Neural progenitor cell (in vitro differentiated cells): ENCODE measurements at places on chromosomes 1 and 21. TPM values are rescaled to one million over a fixed set of nuclear protein-coding genes. Genes with fewer than 3 reads are reported as not detected.

Gene NTNG1
- total RNA-seq: 0.62 and 0.79 TPM in 2 replicates

Gene LGR6
- 0.25 TPM in 1 of 2 replicates, not detected in the other for total RNA-seq

Gene NPPB
- not detected in 2 replicates for total RNA-seq

Gene KCNA3
- 0.62 and 0.69 TPM in 2 replicates for total RNA-seq

Gene PPM1J
- total RNA-seq: 1.8 and 2.7 TPM in 2 replicates

Gene ADAMTS5
- under 0.01 TPM in 1 of 2 replicates, not detected in the other for total RNA-seq

Gene RNF207
- total RNA-seq: 3.1 and 5.9 TPM in 2 replicates

Gene DCST2
- 1.8 and 2.0 TPM in 2 replicates for total RNA-seq

Gene RAB7B
- total RNA-seq: 0.22 TPM in 1 of 2 replicates, not detected in the other

Gene HENMT1
- total RNA-seq: 2.6 and 3.7 TPM in 2 replicates

Gene FMOD
- total RNA-seq: 0.19 TPM in 1 of 2 replicates, not detected in the other

Gene SLC16A4
- total RNA-seq: 0.28 and 0.56 TPM in 2 replicates

Gene KRTAP12-2
- not detected in 2 replicates for total RNA-seq

Gene LCE3D
- not detected in 2 replicates for total RNA-seq

Gene TAF5L
- 8.5 and 12.3 TPM in 2 replicates for total RNA-seq

Gene PCSK9
- total RNA-seq: 4.5 and 13.7 TPM in 2 replicates

Gene OR14C36
- total RNA-seq: not detected in 2 replicates

Gene MCOLN3
- total RNA-seq: 0.47 and 0.65 TPM in 2 replicates

Gene HS2ST1
- 21.1 and 33.2 TPM in 2 replicates for total RNA-seq

Gene ZBTB8OS
- 55.1 and 59.8 TPM in 2 replicates for total RNA-seq

Gene TMCO2
- total RNA-seq: not detected in 2 replicates

Gene RIMS3
- total RNA-seq: 17.2 and 27.1 TPM in 2 replicates

Gene SH2D5
- total RNA-seq: 5.1 and 7.7 TPM in 2 replicates

Gene KLHDC8A
- 9.7 and 20.2 TPM in 2 replicates for total RNA-seq

Gene ALPL
- total RNA-seq: 51.3 and 114 TPM in 2 replicates

Gene MEAF6
- total RNA-seq: 83.4 and 127 TPM in 2 replicates

Gene MOB3C
- total RNA-seq: 1.1 and 2.3 TPM in 2 replicates

Gene C1orf115
- 6.2 and 6.8 TPM in 2 replicates for total RNA-seq

Gene GPR89B
- 36.8 and 47.9 TPM in 2 replicates for total RNA-seq

Gene C1QTNF12
- total RNA-seq: 0.28 and 2.1 TPM in 2 replicates

Gene DDX20
- total RNA-seq: 30.4 and 31.9 TPM in 2 replicates

Gene ATF3
- 7.2 and 7.8 TPM in 2 replicates for total RNA-seq

Gene FH
- total RNA-seq: 83.8 and 109 TPM in 2 replicates

Gene AMPD1
- total RNA-seq: not detected in 2 replicates

Gene MYOG
- not detected in 2 replicates for total RNA-seq

Gene RNF186
- not detected in 2 replicates for total RNA-seq

Gene CTTNBP2NL
- 23.2 and 27.2 TPM in 2 replicates for total RNA-seq

Gene ZNF593OS
- total RNA-seq: 0.67 and 2.1 TPM in 2 replicates

Gene MYBPH
- not detected in 2 replicates for total RNA-seq

Gene KLHDC9
- total RNA-seq: 12.6 and 22.6 TPM in 2 replicates

Gene LRRC38
- not detected in 2 replicates for total RNA-seq

Gene GCSAML
- total RNA-seq: not detected in 2 replicates

Gene CATSPER4
- 0.40 TPM in 1 of 2 replicates, not detected in the other for total RNA-seq
